ENCODE measurements at places on chromosomes 11 and 22. TPM values are rescaled to one million over a fixed set of nuclear protein-coding genes. Genes with fewer than 3 reads are reported as not detected.

Gene OR2AG2
- 4.3 TPM for total RNA-seq

GRCh38 chr22:19174106-19175025 is 4.2 kb downstream of the SLC25A1 start:
- no peak for DNase-seq

Gene IFITM10
- total RNA-seq: not detected

- DNase-seq: no peak
Observed at GRCh38 chr22:38107692-38108515, 2.6 kb downstream of the BAIAP2L2 start.

- no peak for DNase-seq
Observed at GRCh38 chr11:76361374-76361773, 19.6 kb downstream of the THAP12 start.

Gene GRIK4
- total RNA-seq: 1.2 TPM

Gene TRIM22
- 67.7 TPM for total RNA-seq

Gene MFRP
- 2.9 TPM for total RNA-seq

Gene OR2AT4
- total RNA-seq: 10.1 TPM

DNA sequence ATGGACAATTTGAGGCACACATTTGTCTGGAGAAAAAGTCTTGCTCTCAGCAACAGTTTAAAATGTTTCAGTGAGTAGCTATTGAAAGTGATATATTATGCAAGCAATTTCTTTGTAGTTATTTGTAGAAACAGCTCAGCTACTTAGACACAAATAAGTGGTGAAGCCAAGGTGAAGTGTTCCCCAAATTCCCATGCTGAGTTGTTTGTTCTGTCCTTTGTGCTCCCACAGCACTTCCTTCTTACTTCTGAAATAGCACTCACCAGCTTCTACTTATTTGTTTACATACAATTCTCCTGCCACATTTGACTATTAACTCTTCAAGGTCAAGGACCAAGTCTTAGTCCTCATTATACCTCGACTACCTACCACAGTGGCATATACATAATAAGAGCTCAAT is 638.6 kb upstream of the LRRC4C start:
- DNase-seq: no peak

DNA sequence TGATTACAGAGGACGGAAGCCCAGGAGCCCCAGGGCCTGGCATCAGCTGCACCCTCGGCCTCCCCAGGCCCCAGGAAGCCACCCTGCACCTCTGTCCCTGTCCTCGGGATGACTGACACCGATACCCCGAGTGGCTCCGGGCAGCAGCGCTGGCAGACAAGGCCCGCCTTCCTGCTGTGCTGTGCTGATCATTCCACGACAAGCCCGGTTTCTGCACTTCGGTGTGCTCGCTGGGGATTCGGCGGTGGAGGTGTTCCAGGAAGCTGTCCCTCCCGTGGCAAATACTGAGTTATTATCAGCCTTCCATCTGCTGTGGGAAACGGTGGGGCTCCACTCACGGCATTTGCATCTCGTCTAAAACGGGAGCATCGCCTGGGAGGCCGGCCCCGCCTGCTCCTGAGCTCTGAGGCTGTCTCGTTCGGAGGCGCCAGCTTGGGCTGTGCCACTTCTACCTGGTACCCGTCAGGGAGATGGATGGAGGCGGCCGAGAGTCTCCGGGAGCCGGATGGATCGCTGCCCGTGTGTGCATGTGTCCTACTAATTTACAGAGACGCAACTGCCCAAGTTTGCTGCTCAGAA is 506.1 kb downstream of the BRD1 start:
- DNase-seq: no peak

Gene CFAP68
- total RNA-seq: 35.2 TPM

DNA sequence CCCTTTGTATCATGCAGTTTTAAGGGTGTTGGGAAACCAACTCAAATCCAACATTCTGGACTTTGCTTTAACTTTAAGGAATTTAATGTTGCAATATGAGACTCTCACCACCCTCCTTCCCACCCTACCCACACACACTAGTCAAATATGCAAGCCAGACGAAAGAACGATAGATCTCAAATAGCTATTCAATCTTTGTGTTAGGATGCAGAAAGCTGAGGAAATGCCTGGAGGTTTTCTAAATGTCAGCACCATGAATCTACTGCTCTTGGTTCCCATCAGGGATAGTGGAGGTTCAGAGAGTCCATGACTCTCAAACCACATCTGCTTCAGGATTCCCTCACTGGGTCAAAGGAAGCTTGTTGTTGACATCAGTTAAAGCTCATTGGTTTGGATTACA is 33.7 kb downstream of the EXPH5 start:
- peak; percentile 63 for DNase-seq

Gene MMP12
- total RNA-seq: 1.4 TPM

DNA sequence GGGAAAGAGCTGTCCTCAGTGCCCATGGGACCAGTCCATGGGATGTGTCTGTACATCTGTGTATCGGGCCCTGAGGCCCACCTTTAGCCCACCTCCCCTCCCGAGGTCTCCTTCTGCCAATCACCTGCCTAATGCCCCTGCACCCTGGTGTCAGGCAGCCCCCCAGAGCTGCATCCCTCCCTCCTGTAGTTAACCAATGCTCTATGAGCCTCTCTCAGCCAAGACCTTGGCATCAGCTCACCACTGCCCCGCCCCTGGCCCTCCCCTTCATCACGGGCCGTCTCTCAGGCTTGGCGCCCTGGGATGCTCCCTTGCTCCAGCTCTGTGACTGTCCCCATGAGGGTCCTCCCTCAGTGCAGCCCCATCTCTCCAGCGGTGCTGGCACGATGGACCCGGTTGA is 18.5 kb downstream of the MGAT3 start:
- no peak for DNase-seq

Gene BAIAP2L2
- not detected for total RNA-seq

Gene RAG2
- total RNA-seq: 0.72 TPM

DNA sequence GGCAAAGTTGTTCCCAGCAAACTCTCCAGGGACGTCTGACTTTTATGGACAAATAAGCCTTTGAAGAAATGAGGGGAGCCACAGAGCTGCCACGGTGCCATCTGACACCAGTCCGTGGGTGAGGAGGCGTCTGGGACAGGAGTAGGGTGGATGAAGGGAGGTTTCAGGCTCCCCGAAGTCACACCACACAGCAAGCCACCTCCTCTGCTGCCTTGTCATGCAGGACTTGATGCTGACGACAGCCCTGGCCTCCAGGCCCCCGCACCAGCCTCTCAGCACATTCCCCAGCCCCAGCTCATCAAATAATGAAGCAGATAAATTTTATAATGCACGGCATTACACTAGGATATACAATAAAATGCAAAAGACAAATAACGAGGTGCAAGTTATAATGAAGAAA is 156.5 kb downstream of the CEP164 start:
- peak; percentile 7 for DNase-seq

GRCh38 chr11:77316733-77317342 is 15.4 kb upstream of the GDPD4 start:
- DNase-seq: peak; percentile 6

DNA sequence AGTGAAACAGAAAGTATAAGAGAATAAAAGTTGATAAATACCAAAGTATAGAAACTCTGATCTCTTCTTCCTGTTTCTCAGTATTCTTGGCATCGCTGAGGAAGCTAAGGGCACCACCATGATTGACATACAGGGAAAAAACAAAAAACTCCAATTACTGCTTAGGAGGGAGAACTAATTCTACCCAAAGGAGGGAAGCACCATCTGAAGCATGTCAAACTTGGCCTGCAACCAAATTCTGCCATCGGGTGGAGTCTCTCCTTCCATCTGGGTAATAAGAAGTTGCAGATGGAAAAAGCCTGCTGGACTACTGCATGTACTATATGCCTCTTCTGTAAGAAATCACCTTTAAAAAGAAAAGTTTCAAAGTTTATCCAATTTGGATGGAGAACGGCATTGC is 30.5 kb upstream of the PPP2R1B start:
- no peak for DNase-seq

Gene SEPTIN5
- 47.7 TPM for total RNA-seq

GRCh38 chr11:41201156-41201555 is 258.3 kb downstream of the LRRC4C start:
- DNase-seq: no peak

GRCh38 chr22:27195094-27195493 is 537.7 kb downstream of the MIAT start:
- DNase-seq: peak; percentile 42

Gene OR5P2
- total RNA-seq: not detected

DNA sequence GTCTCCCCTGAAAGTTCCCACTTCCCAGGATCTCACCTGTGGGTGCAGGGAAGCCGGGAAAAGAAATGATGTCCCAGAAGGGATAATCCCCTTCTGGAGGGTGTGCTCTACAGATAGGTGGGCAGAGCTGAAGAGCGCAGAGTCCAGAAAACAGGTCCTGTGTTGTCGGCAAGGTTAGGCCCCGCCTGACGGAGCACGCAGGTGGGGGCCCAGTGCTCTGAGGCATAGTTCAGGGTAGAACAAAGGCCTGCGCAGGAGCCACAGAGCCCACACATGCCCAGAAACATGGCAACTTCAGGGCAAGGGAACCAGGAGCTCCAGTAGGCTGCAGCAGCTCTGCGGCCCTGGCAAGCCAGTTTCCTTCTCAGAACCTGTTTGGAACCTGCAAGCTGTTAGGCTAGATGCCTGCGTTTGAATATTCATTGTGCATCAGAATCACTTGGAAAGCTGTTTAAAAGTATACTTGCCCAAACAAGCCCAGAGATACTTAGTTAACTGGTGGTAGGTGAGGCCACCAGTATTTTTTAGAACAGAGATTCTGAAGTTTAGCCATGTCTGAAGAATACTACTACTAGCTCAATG is 386.6 kb downstream of the BUD13 start:
- DNase-seq: no peak

Gene TEX12
- total RNA-seq: 3.1 TPM

DNA sequence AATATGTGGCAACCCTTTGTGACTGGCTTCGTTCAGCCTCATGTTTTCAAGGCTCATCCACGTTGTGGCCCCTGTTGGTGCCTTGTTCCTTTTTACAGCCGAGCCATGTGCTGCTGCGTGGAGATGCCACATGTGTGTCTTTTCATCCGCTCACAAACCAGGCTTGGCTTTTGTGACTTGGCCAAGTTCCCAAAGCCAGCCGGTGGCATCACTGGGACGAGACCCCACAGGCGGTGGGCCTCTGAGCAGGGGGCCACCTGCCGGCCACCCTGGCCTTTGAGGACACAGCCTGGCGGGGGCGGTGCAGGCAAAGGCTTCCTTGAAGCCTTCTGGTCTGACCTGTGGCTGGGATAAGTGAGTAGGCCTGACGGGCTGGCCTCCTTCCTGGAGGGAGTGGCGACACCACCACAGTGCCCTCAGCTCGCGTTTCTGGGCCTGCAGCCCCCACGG is 10.5 kb downstream of the GRK2 start:
- no peak for DNase-seq

- DNase-seq: no peak
Observed at GRCh38 chr11:76783294-76783895, at the start of gene TSKU. Gene TSKU, plus strand, starts transcription at chr11:76783356. Its CDS starts 12,261 bp downstream, at chr11:76795617.

- no peak for DNase-seq
Observed at GRCh38 chr11:122617926-122618325, 37.6 kb upstream of the UBASH3B start.

- DNase-seq: no peak
Observed at GRCh38 chr22:29604076-29604360, 585 bp downstream of the NF2 start.

Data from umbilical cord (tissue), 2 donors.